ENCODE measurements at places on chromosomes 3 and 15.

DNA sequence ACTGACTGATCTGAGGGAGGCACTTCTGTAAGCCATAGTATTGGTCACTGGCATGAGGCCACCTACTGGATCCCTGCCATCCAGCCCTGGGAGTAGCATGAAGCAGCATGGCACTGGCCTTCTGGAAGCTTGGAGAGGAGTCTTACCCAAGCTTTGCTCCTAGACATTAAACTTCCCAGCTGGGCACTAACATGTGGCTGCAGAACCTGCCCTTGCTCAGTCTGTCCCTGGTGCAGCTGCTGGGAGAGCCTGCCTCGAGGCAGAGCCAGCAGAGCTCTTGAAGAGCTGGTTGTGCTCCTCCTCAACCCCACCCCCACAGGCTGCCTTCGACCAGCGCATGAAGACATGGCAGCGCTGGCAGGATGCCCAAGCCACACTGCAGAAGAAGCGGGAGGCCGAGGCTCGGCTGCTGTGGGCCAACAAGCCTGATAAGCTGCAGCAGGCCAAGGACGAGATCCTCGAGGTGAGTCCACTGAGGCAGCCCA lies 17.1 kb upstream of the SNX22 start:
- no peak overlapping the region for H3K4me3 ChIP-seq
- H3K27ac ChIP-seq = no peak overlapping the region
- no peak for DNase-seq
- no peaks in the 10 kb centered on the region for H3K4me1 ChIP-seq
- H3K36me3 ChIP-seq = peaks cover 81% of the 10 kb centered on the region

DNA sequence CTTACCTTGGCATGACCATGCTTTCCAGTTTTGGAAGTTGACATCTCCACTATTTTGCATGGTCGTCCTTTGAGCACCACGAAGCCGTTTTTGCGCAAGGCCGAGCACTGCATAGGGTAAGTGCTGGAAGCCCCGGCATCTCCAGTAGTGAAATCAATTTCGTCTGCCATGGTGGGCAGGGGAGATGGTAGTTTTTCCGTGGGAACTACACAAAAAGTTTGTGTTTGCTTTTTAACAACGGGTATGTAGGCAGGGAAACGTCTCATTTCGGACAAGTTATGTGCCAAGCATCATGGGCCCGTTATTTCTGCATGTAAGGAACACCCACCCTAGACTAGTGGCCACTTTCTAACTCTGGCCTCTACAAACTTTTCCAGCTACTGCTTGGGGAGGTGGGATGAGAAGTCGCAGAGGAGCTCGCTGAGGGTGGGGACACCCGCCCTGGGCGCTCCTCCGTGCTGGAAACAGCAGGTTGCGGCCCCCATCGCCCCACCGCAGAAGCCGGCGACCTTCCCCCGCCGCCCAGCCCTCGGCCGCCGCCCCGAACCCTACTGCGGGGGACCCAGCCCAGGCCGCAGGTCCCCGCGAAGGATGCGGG lies 701 bp downstream of the EIF5A2 start:
- DNase-seq = no peak
- no peak overlapping the region for H3K27ac ChIP-seq
- no peaks in the 10 kb centered on the region for H3K36me3 ChIP-seq
- peak overlapping the region; percentile 53 for H3K4me3 ChIP-seq
- H3K27me3 ChIP-seq = no peaks in the 10 kb centered on the region

DNA sequence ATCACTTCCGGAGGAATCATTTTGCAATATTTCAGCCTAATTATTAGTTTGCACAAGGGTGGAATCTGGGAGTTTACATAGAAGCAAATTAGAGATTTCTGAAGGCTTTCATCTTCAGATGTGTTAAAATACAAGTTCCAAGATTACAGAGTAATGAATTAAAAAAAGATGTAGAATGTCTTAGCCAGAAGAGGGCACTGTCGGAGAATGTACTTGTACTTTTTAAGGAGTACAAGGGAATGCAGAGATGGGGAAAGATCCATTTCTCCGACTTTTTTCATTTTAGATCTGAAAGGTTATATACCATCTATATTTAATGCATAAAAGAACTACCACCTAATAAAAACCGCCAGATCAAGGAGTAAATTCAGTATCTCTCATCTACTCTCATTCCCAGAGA lies 43.1 kb upstream of the WDR5B start:
- peak overlapping the region; percentile 90 for H3K27ac ChIP-seq
- no peak overlapping the region for H3K4me3 ChIP-seq
- H3K36me3 ChIP-seq = peaks cover 15% of the 10 kb centered on the region
- H3K4me1 ChIP-seq = no peaks in the 10 kb centered on the region
- no peak for DNase-seq

DNA sequence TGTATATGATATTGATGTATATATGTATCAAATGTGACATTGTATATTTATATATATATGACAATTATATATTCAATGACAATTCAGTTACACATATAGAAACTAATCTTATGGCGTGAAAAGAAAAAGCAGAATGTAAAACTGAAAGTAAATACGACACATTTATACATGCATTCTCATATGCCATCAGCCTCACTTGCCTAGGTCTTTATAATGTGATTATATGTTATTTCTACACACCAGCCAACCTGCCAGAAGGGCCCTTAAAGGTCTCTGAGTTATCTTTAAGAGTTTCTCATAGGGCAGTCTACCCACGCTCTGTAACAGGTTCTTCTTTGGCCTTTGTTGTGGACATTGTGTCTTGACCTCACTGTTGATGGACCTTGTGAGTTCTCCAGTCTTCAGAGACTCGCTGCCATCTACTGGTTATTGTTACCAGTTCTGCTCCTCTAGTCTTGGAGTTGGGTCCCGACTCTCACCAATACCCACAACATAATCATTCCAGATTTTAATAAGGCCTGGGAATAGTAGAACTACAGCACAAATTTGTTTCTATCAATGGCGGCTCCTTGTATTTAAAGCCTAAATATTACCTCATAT lies 371.5 kb upstream of the GOLIM4 start:
- no peaks in the 10 kb centered on the region for H3K27me3 ChIP-seq
- no peak for DNase-seq

DNA sequence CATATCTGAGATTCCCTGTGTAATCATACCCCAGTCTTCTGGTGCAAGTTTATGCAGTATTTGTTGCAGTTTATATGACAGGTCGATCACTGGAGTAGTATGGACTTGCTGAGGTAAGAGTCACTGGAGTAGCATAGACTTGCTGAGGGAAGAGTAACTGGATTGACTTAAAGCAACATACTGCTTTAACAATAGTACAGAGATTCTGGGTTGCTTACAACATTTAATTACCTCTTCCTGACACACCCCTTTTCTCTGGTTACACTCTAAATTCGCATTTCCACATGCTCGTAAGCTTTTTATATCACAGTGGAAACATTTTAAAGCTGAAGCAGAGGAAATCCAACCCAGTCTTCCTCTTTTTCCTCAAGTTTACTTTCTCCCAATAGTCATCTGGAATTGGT lies 11.8 kb downstream of the AAGAB start:
- no peak overlapping the region for H3K4me3 ChIP-seq
- H3K36me3 ChIP-seq = no peaks in the 10 kb centered on the region
- no peaks in the 10 kb centered on the region for H3K4me1 ChIP-seq
- no peaks in the 10 kb centered on the region for H3K27me3 ChIP-seq

DNA sequence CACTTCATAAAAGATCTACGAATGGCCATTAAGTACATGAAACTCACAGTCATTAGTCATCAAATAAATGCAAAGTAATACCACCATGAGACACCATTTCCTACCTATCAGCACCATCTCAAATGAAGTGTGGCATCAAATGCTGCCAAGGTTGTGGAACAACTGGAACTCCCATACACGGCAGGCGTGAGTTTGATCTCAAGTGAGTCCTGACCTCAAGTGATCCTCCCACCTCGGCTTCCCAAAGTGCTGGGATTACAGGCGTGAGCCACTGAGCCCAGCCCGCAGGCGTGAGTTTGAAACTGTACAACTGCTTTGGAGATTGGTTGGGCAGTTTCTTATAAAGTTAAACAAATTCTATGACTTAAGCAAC lies 28.8 kb upstream of the HDAC11 start:
- H3K27ac ChIP-seq = no peak overlapping the region
- H3K4me3 ChIP-seq = peak overlapping the region; percentile 50
- no peak for DNase-seq
- no peaks in the 10 kb centered on the region for H3K27me3 ChIP-seq
- H3K4me1 ChIP-seq = no peaks in the 10 kb centered on the region
- H3K36me3 ChIP-seq = no peaks in the 10 kb centered on the region

GRCh38 chr3:134927599-134927998 lies 132.5 kb downstream of the EPHB1 start:
- H3K4me1 ChIP-seq = no peaks in the 10 kb centered on the region
- no peaks in the 10 kb centered on the region for H3K36me3 ChIP-seq
- DNase-seq = no peak
- no peaks in the 10 kb centered on the region for H3K27me3 ChIP-seq
- no peak overlapping the region for H3K4me3 ChIP-seq
- no peak overlapping the region for H3K27ac ChIP-seq

DNA sequence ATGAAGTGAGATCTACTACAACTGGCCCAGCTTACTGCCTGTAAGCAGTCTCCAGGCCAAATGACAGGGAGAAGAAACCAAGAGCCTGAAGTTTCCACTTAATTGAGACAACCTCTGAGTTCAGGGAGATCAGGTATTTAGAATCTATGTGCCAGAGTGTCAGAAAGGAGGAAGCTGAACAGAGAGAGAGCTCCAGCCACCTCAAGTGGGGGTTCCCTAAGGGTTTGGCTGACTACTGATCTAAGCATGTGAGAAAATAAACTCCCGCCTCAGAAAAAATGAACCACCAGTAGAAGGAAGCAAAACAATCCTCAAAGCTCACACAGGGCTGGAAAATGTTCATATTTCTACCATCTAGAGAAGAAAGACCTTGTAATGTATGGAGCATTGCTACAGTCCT lies 25.0 kb downstream of the ADAM10 start:
- H3K36me3 ChIP-seq = no peaks in the 10 kb centered on the region
- DNase-seq = no peak
- no peak overlapping the region for H3K27ac ChIP-seq
- no peaks in the 10 kb centered on the region for H3K27me3 ChIP-seq

DNA sequence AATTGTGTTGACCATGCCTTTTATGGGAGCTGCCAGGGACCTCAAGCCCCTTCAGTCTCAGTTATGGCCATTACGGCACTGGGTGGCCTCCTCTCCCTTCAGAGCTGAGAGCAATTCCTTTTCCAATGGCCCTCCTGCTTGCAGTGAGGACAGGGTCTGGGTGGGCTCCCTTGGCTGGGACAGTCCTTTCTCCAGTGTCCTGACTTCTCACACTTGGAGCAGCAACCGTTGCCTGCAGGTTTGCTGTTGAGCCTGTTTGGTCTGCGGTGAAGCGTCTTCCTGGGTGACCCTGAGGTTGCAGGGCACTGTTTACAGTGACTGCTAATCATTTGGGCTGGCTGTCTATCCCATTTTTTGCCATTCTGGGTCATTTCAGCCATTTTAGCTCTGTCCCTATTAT lies 3.5 kb upstream of the CCDC80 start:
- no peak overlapping the region for H3K27ac ChIP-seq
- no peaks in the 10 kb centered on the region for H3K4me1 ChIP-seq
- no peaks in the 10 kb centered on the region for H3K36me3 ChIP-seq
- no peaks in the 10 kb centered on the region for H3K27me3 ChIP-seq
- H3K4me3 ChIP-seq = no peak overlapping the region

GRCh38 chr3:4756855-4757574 lies 222.2 kb upstream of the BHLHE40 start:
- H3K27me3 ChIP-seq = no peaks in the 10 kb centered on the region
- H3K27ac ChIP-seq = peak overlapping the region; percentile 8
- no peaks in the 10 kb centered on the region for H3K4me1 ChIP-seq
- H3K36me3 ChIP-seq = no peaks in the 10 kb centered on the region

- no peak for DNase-seq
- H3K27ac ChIP-seq = no peak overlapping the region
- H3K36me3 ChIP-seq = no peaks in the 10 kb centered on the region
- H3K4me3 ChIP-seq = no peak overlapping the region
- no peaks in the 10 kb centered on the region for H3K27me3 ChIP-seq
Observed at GRCh38 chr15:63458026-63458425, 46.4 kb upstream of the USP3 start.

GRCh38 chr3:126835472-126836219 lies 131.6 kb downstream of the CHCHD6 start:
- H3K27me3 ChIP-seq = no peaks in the 10 kb centered on the region
- no peaks in the 10 kb centered on the region for H3K36me3 ChIP-seq
- H3K4me1 ChIP-seq = no peaks in the 10 kb centered on the region
- H3K27ac ChIP-seq = no peak overlapping the region
- H3K4me3 ChIP-seq = no peak overlapping the region
- peak; percentile 13 for DNase-seq

GRCh38 chr3:14933820-14934425 lies 13.5 kb upstream of the NR2C2 start:
- no peak for DNase-seq
- no peak overlapping the region for H3K4me3 ChIP-seq
- H3K27ac ChIP-seq = no peak overlapping the region
- H3K4me1 ChIP-seq = no peaks in the 10 kb centered on the region

- H3K27ac ChIP-seq = no peak overlapping the region
- H3K4me3 ChIP-seq = no peak overlapping the region
- no peaks in the 10 kb centered on the region for H3K27me3 ChIP-seq
Observed at GRCh38 chr3:139916271-139916670, 18.7 kb upstream of the CLSTN2 start.

DNA sequence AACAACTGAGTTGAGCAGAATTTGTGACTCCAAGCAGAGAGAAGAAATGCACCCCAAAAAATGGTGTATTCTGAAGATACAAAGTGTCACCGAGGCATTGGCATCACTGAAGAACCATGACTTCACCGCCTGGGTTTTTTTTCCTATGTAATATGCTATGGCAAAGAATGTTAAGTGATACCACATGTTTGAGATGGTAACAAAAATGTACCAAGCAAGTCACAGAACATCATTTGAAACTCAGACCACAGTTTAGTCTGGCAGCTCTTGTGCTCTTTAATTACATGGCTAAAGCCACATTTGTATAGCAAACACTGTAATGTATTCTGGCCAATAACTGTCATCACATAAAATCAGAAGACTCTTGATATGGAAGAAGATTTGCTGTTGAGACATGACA lies 323.5 kb downstream of the ULK4 start:
- H3K27ac ChIP-seq = no peak overlapping the region
- no peaks in the 10 kb centered on the region for H3K27me3 ChIP-seq
- DNase-seq = no peak
- no peak overlapping the region for H3K4me3 ChIP-seq
- H3K4me1 ChIP-seq = no peaks in the 10 kb centered on the region
- H3K36me3 ChIP-seq = no peaks in the 10 kb centered on the region

- no peaks in the 10 kb centered on the region for H3K4me1 ChIP-seq
- H3K36me3 ChIP-seq = no peaks in the 10 kb centered on the region
- H3K27me3 ChIP-seq = no peaks in the 10 kb centered on the region
Observed at GRCh38 chr3:62164196-62164595, 209.2 kb downstream of the FEZF2 start.

All from right lobe of liver (tissue), 6 donors.